ENCODE measurements at places on chromosomes 7 and 10.
A peak's percentile ranks its signal among the peaks of the same experiment; 100 is the strongest.

DNA sequence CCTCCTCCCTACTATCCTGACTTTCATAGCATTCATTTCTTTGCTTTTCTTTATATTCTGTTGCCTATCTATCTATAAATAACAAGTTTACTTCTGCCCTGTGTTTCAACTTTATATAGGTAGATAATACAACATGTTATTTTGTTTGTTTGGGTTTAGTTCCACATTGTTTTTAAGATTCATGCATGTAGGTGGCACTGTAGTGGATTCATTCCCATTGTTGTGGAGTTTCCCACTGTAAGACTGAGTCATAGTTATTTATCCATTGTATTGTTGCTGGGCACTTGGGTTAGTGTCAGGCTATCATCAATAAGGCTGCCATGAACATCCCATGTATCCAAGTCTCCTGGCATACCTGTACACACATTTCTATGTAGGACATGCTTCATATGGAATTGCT, 127.7 kb downstream of the ARHGAP22 start:
- no peak for DNase-seq

- no peak for DNase-seq
These were observed 5.3 kb upstream of the C1GALT1 start for GRCh38 chr7:7177044-7177517.

- DNase-seq: no peak
These were observed 49.9 kb upstream of the TMEM248 start for GRCh38 chr7:66871076-66871475.

DNA sequence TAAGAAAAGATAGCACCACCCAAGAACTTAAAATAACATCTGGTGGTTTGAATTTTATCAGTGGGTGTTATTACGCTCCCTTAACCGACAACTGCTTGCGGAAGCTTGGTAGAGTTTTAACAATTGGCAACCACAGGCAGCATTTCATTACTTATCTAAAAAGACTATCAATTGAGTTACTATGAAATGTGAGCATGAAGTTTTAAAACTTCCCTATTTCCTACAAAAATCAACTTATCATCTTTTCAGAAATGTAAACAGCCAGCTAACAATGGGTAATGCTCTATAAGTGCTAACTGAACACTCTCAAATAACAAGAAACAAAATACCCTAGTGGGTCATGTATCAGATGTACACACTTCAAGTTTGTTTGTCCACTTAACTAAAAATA, 68.8 kb downstream of the OSBPL3 start:
- peak; percentile 70 for DNase-seq

GRCh38 chr7:10913457-10913856, 60.2 kb upstream of the PHF14 start:
- DNase-seq: no peak

DNA sequence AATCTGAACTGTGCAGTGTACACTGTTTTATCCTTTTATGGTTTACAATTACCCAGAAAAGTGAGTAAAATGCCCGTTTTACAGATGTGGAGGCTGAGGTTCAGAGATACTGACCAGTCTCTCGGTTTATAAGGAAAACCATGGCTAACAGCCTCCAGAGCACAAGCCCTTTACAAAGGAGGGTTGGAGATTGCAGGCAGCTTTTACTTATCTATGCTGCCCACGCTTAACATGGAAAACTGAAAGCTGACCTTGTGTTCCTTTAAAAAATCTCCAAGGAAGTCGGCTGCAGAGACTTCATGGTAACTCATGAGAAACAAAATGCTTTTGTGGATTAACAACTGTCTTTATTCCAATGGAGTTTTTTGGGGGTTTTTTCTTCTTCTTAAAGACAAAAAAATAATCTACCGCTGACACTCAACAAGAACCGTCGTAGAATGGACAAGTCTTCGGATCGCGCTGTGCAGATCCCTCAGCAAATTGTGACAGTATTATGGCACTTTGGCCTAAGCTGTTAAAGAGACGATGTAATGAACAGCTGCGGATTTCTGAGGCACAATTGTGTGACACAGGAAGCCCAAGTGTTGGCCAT, 654 bp upstream of the SLF2 start:
- no peak for DNase-seq

- DNase-seq: no peak
These were observed 285.6 kb upstream of the POM121L12 start for GRCh38 chr7:52749880-52750279.

GRCh38 chr10:61822781-61823230, 78.7 kb upstream of the ARID5B start:
- DNase-seq: no peak

DNA sequence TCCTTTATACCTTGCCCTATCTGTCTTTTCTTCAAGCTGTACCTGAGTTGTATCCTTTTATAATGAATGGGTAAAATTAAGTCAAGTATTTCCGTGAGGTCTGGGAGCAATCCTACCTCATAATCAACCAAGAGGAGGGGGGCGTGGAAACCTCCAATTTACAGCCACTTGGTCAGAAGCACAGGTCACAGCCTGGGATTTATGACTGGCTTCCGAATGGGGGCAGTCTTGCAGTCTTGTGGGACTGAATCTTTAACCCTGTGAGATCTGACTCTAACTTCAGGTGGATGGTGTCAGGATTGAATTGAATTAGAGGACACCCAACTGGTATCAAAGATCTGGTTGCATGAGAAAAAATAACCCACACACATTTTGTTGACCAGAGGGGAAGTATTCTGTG, 23.5 kb upstream of the KCNMA1 start:
- DNase-seq: no peak

DNA sequence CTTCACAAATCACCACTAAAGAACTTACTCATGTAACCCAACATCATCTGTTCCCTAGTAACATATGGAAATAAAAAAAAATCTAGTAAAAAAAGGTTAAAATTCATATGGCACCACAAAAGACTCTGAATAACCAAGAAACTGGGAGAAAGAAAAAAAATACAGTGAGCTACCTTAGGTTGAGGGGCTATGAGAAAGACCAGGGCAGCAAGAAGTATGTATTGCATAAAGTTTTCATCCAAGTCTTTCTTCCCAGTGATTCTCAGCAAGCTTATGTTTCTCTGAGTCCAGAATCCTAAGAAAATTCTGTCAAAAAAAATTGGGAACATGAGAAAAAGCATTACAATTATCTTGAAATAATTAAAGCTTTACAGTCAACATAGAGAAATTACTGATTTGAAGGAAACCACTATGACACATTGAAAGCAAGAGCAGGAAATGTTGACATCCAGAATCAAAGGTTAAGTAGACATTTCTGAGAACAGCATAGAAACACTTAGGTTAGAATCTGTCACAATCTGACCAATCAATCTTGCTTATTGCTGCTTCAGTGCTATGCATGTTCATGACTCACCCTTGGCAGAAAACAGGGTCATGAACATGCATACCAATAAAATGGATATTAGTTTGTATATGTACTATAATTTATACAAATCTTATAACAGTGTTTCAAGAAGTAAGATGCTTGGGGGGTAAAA, 494.0 kb upstream of the POT1 start:
- DNase-seq: peak; percentile 36

DNA sequence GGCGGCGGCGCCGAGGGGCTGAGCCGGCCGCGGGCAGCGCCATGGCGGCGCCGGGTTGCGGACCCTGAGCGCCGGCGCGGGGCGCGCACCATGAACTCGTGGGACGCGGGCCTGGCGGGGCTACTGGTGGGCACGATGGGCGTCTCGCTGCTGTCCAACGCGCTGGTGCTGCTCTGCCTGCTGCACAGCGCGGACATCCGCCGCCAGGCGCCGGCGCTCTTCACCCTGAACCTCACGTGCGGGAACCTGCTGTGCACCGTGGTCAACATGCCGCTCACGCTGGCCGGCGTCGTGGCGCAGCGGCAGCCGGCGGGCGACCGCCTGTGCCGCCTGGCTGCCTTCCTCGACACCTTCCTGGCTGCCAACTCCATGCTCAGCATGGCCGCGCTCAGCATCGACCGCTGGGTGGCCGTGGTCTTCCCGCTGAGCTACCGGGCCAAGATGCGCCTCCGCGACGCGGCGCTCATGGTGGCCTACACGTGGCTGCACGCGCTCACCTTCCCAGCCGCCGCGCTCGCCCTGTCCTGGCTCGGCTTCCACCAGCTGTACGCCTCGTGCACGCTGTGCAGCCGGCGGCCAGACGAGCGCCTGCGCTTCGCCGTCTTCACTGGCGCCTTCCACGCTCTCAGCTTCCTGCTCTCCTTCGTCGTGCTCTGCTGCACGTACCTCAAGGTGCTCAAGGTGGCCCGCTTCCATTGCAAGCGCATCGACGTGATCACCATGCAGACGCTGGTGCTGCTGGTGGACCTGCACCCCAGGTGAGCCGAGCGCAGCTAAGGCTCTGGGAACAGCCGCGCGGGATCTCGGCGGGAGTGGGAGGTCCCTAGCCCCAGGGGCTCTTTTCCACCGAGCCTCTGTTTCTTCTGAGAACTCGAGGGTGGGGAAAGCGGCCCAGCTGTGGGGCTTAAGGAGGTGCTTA, at the start of gene GPR26:
Gene GPR26 (plus strand): TSS at position 38 of the 919 bp plus-strand sequence. CDS start 53 bp downstream, at position 91.
- DNase-seq: no peak

DNA sequence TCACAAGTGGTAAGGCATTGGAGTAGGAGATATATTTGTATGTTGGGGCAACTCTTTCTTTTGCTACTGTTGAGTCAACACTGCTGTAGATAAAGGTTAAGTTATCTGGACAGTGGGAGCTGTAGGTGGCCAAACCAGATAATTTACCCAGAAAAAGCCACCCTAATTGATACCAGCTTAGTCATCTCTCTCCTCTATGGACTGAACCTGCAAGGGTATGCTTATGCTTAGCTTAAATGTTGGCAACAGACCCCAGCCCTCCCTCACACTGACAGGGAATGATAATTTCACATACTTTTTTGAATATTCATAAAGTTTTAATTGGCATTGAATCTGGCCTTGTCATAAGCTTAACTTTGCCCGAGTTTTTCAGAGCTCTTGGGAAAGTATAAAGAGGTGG, 66.3 kb downstream of the CREB5 start:
- no peak for DNase-seq

- no peak for DNase-seq
These were observed 302 bp upstream of the EN2 start for GRCh38 chr7:155457544-155458110.

DNA sequence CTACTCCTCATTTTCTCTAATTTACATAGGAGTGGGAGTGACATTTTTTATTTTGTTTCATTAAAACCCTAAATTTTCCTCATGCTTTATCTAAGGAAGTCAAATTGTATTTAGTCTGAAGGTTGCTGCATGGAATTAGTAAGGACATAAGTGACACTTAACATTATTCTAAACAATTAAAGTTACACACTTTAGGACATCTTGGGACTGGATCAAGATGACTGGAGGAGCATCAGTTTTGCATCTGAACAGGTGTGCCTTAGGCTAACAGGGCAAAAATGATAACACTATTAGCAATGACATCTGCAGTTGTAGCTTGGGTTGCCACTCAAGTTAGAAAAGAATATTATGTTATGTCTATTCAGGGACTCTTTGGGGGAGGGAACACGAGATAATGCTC, 199.4 kb downstream of the HDAC9 start:
- DNase-seq: no peak
